ENCODE measurements at places on chromosomes 7 and 10.

GRCh38 chr7:46565253-46566096, 644.4 kb upstream of the IGFBP3 start:
- no peak for DNase-seq

DNA sequence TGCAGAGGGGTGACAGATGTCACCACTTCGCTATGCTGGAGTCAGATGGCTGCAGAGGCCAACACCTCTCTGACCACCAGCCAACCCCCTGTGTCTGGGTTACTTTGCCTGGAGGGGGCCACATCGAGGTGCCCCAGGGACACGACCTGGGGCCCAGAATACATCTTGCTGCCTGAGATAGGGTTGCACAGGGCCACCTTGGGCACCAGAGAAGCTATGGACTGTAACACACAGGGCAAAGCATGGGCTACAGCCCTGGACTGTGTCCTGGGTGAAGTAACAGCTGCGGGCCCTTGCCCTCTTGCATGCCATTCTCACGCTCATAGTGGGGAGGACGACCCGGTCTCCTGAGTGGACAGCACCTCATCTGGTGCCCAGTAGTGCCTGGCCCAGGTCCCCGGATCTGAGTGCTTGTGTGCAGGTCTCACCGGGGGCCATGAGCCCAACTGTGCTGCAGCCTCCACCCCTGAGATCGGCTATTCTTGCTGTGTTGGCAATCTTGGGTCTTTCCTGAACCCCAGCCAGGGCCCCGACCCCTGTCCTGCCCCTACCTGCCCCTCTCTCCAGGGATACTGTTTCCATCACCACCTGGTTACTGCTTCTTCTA, 115.2 kb upstream of the GDF10 start:
- no peak for DNase-seq

DNA sequence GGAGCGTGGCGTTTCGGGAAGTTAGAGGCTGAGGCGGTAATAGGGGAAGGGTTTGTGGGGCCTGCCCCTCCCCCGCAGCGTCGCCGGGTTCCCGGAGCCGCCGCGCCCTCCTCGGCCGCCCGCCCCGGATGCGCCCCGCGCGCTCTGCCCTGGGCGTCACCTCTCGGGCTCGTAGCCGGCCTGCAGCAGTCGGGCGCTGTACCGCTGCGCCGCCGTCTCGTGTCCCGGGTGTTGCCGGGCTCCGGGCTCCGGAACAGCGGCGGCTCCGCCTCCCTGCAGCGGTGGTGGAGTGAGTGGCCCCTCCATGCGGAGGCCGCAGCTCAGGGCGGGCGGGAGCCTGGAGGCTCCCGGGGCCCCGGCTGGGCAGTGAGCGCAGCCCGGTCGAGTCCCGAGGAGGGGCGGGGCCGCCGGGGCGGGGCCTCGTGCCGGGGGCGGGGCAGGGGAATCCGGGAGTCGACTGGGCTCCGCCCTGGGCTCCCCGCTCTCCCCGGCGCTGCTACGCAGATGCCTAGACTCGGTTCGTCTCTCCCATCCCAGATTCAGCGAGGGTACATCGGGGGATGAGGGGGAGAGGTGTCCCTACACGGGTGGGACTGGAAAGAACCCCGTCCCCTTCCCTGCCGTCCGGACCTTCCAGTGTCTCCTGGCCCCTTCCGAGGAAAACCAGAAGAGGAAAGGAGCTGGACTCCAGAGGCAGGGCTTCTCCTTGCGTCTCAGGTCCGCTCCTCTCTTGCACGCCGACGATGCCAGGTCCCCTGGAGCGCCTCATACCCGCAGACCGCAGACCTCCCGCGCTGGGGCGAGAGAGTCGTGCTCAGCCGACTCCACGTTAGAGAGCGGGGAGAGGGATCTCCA, at the start of gene IMPDH1:
TSS of gene IMPDH1 (minus strand) at position 387 of the 855 bp plus-strand sequence. CDS start at position 306, 81 bp downstream.
- DNase-seq, result peak; percentile 76

DNA sequence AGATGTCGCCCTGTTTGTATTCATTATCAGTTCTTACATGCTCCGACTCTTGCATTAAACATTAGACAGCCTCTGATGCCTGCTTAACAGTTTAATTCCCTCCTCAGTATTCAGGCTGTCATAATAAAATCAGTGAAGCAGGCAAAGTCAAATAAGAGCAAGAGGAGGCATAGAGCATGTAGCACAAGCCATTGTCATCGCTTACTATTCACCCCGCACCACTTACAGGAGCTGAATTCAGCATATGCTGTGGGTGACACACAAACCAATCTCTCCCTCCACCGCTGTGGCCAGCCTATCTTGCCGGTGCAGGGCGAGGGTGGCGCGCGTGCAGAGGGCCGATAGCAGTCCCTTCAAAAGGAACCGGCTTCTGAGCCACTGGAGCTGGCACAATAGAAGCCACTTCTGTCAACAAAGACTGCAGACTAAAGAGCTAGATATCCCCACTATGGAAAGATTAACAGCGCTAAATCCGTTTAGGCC, 433.2 kb upstream of the MGMT start:
- DNase-seq, result no peak

- DNase-seq, result no peak
Observed at GRCh38 chr10:77332256-77332655, 305.4 kb downstream of the KCNMA1 start.

Data from T-helper 2 cell (primary cell).